ENCODE measurements at places on chromosomes 4 and X.

DNA sequence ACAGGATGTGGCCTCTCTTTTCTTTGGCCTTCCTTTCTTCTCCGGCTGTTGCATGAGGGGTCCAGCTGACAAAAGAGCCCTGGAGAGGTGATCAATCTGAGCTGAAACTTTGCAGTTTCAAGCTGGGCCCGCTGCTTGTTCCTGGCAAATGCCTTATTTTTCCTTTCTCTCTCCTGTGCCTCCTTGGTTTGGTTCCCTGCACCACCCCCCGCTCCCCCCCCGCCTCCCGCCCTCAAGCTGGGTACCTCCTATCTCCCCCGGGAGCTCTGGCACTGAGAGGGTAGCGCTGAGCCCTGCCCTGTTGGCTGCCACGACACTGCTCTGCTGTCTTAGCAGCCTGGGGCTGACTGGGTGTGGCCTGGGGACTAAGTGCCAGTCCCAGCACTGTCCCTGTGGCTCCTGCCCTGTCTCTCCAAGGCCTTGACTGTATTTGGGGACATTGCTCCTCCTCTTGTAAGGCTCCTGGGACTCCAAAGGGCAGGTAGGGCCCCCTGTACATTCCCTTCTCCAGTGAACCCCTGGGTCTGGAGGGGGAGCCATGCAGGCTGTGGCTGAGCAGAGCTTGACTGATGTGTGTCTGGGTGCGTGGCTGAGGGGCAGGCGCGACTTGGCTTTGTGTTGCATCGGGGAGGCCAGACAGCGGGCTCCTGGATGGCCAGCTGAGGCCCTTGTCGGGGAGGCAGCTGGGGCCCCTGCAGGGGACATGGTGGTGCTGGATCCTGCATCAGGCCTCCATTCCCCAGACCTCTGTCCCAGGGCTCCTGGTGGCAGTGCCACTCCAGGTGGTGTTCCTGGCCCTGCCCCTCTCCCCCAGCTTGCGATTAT lies 1.1 kb downstream of the PLXNA3 start:
- DNase-seq: no peak

DNA sequence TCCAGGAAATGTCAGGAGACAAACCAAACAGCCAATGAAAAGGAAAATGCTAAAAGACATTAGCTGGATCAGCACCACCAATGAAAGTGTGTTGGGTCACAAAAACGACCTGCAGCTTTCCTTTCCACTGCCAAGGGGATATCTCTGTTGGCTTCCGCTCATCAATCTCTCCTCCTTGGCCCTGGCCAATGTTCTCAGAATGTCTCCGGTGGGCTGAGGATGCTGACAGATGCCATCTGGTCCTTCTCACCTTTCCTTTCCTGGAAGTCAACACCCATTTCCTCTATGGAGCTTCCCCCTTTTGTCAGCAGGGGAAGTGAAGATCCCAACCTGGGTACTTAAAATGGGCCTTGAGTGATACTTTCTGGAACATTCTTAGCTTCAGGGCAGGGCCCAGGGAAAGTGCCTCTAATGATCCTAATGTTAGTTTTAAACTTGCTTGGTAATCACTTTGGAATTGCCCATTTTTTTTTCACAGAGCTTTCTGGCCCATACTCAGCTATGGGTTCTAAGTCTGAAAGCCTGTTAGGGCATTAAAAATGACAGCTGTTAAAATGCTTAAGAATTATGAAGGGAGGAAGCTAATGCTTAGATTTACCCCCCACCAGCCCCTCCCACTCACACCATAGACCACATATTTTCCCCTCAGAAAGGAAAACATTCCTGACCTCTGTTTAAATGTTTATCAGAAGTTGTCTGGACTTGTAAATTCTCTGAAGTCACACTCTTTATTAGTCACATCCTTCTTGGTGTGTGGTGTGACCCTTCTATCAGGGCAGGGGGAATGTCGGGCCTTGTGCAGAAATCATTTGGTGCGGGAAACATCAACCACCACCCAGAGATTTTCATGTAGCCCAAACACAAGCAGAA lies 29.2 kb downstream of the IGFBP7 start:
- DNase-seq: no peak

DNA sequence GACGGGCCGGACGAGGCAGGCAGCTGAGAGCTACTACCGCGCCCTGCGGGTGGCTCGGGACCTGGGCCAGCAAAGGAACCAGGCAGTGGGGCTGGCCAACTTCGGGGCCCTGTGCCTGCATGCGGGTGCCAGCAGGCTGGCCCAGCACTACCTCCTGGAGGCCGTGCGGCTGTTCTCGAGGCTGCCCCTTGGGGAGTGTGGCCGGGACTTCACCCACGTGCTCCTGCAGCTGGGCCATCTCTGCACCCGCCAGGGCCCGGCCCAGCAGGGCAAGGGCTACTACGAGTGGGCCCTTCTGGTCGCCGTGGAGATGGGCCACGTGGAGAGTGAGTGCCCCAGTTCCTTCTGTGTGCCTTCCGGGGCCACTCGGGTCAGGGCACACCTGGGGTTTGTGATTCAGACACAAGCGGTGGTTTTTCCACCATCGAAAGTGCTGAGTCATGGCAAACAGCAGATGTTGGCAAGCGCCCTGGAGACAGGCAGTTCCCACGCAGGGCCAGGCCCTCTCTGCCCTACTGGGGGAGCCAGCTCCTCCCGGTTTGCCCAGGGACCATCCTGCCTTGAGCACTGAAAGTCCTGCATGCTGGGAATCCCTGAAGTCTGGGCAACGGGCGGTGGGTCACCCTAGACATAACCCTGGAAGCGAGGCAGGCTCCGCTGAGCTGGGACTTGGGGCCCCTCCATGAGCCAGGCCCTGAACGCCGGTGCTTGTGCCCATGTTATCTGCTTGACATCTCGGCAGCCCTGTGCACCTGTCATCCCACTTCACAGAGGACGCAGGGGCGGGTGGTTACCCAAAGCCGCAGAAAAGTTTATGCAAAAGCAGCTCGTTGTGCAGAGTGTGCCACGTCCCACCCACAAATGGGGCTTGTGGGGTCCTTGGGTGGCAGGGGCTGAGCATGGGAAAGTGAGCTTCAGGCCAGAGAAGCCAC lies 29.5 kb downstream of the SH3TC1 start:
- DNase-seq: peak; percentile 56

- DNase-seq: no peak
These were observed 331.9 kb downstream of the PACRGL start for GRCh38 chr4:21032089-21032645.

DNA sequence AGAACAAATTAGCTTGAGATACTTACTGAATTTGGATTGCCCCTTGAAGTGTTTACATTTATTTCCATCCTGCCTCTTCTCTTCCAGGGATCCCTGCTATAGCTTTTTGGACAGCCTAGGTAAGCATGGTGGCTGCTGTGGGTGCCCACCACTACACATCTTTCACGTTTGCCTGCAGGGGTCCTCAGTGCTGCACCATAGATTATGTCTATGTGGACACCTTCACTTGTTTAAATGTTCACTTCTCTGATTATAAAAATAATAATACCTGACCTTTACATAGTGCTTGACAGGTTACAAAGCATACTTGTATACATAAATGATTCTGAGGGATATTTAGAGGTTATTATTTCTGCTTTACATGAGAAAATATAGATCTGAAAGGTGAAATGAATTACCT lies 67.9 kb upstream of the SLC4A4 start:
- DNase-seq: no peak

DNA sequence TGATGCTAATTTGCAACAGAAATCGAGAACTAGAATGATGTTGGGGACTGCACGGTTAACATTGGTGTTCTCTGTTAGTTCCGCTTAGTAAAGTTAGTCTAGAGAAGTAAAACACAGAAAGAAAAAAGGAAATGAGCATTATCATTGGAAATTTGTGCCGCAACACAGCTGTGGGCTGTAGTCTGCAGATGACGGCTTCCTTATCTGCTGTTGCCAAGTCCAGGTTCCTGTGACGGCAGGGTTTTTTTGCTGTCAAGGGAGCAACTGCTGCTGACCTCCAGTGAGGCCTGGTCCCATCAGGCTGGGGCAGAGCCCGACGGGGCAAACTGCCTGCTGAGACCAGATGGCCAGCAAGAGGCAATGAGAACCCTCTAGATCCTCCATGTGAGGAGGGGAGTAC lies 38.9 kb upstream of the PHEX start:
- no peak for DNase-seq

DNA sequence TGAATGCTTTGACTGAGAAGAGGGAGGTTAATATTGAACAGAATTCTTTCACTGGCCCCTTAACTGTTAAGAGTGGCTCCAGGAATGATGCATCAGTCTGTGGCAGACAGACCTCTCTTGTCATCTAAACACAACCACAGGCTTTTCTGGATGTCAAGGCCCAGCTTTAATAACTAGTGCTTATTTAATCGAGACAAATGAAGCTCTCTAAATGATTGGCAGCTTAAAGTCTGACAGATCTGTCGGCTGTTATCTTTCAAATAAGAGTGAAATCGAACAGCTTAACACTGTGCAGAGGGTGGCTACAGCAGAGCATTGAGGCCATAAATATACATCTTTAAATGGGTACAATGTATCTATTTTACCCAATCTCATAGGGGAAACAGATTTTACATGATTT lies 500.8 kb upstream of the PABPC4L start:
- no peak for DNase-seq

DNA sequence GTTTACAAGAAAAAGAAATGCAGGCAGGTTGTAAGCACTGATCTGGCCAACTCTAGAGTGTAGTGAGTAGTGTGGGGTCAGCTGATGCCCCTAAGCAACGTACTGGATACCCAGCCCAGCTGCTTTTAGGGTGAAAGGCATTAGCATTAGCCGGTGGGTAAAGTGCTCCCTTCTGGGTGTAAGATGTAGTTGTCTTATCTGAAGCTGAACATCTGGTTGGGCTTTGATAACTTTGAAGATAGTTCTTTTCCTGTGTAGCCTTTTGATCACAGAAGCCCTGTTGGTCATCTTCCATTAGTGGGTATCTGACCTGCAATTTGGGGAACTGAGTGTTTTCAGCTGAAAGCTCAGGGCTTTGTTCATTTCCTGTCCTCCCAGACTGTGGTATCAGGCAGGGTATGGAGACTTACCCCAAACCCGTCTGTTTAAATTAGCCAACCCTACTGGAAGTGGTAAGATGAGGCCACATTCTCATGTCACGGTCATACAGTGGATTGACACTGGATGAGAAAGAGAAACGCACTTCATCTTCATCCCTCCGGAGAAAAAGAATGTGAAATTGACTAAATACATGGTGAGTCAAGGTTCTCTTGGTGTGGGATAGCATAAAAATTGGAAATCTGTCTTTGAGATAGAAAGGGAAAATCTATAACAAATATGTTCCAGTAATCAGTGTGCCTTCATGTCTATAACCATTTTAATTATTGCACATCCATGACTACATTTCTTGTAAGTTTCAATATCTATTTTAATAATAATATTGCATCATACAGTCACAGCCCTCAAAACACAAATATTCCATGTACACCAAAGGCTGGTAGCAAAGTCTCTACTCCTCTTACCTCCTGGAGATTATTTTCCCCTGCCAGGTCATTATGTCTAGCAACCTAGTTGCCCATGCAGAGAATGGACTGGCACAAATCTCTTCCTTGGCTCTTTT lies 8.7 kb downstream of the RHOH start:
- no peak for DNase-seq

DNA sequence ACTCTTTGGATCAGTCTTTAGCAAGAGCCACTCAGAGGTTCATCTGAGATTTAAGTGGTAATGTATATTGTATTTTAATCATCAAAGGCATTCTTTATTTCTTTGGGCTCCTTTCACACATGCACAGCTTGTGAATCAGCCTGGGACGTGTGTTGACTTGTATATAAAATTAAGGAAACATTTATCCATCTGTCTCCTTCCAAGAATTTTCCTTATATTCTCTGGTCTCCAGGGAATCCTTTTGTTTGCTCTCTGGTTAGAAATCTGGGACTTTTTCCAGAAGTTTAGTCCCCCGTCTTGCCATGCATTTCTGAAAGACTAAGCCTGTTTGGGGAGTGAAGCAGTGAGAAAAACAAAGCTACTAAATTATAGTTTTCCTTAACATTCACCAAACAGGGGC lies 212.3 kb downstream of the DCAF12L2 start:
- DNase-seq: no peak
